ENCODE measurements at places on chromosomes 16 and 17. TPM values are rescaled to one million over a fixed set of nuclear protein-coding genes. Genes with fewer than 3 reads are reported as not detected.

KRT24 gene
- 0.57 TPM for total RNA-seq

DNA sequence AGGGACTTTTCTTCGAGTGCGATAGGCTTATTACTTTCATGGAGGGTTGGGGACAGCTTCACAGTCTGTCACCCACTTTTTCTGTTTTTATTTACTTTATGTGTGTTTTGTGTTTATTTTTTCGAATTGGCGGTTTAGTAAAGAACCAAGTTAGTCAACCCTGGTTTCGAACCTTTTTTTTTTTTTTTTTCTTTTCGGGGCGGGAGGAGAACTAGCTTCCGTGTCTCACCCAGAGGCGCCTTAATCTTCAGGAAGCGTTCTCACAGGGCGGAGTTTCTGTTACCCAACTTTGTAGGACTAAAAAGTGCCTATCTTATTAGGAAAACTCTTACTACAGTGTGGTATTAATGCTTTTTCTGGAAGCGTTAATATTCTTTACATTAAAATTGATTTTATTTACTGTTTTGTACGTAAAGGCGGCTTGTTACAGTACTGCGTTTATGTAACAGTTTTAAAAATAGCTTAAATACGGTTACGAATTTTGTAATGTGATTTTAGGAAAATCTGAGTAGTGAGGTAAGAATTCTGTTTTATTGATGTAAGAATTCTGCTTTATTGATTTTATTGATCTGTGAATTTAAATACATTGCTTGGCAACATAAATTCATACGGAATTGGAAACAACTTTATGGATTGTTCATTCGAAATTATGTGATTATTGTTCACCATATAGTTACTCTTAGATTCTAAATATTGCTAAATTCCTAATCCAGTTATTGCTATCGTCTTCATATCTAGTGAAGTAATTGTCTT is 885 bp downstream of the ZNF207 start:
- peak; percentile 48 for DNase-seq

ABCC3 gene
- 187 TPM for total RNA-seq

GRCh38 chr16:29857133-29857760 is 5.8 kb downstream of the CDIPT start:
- no peak for DNase-seq

- no peak for DNase-seq
These were observed 135.8 kb downstream of the TRIM37 start for GRCh38 chr17:58970609-58971450.

- DNase-seq, result no peak
These were observed 5.5 kb downstream of the TBX2 start for GRCh38 chr17:61404913-61405685.

FLYWCH1 gene
- total RNA-seq, result 28.4 TPM

GRCh38 chr17:77165577-77165976 is 24.8 kb downstream of the SEC14L1 start:
- no peak for DNase-seq

PYDC1 gene
- not detected for total RNA-seq

ARHGAP44 gene
- 46.3 TPM for total RNA-seq

CCL3 gene
- 2.1 TPM for total RNA-seq

- no peak for DNase-seq
These were observed 3.3 kb downstream of the ALOX12B start for GRCh38 chr17:8084250-8084649.

GRCh38 chr17:74832421-74832820 is 27.3 kb downstream of the GRIN2C start:
- DNase-seq, result no peak

GRCh38 chr16:80806927-80807340 is 2.5 kb upstream of the CDYL2 start:
- DNase-seq, result no peak

DNA sequence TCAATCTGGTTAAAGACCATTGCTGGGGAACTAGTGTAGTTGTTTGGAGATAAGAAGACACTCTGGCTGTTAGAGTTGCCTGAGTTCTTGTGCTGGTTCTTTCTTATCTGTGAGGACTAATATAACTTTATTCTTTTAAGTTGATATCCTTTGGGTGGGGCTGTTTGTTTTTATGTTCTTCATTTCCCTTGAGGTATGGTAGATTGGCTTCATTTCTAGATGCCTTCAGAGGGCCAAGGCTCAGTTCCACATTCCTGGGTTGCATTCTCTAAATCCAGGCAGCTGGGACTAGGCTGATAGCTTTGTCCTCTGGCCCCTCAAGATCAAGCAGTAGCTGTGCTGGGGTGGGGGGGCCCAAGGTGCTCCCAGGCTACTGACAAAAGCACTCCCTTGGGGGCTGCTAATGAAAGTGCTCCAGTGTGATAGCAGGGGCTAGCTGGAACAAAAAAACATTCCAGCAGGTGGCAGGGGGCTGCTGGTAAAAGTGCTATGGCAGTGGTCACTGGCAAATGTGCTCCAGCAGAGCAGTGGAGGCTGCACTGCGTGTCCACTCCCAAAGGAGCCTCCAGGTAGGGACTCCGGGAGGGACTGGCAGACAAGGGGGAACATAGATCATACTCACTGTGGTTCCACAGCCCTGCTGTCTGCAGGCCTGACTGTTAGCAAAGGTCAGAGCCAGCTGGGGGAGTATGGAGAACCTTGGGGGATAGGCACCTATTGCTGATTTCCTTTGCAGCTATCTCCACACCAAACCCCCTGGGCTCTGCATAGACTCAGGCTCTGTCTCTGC is 45.9 kb upstream of the KCNJ16 start:
- DNase-seq, result no peak

DNA sequence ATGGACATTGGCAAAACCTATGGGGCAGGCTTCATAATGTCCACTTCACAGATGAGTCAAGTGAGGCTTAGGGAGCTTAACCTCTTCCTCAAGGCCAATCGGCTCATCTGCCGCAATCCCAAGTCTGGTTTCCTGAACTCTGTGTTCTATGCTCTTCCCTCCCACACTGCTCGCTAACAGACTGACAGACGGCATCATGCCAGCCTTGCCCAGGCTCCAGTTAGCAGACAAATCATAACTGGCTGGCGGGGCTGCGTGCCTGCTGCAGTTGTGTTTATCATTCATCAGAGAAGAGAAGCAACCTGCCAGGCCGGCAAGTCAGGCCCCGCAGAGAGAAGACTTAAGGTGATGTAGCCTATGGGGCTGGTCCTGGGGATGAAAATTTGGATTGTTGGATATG is 216.2 kb upstream of the ASIC2 start:
- no peak for DNase-seq

DNA sequence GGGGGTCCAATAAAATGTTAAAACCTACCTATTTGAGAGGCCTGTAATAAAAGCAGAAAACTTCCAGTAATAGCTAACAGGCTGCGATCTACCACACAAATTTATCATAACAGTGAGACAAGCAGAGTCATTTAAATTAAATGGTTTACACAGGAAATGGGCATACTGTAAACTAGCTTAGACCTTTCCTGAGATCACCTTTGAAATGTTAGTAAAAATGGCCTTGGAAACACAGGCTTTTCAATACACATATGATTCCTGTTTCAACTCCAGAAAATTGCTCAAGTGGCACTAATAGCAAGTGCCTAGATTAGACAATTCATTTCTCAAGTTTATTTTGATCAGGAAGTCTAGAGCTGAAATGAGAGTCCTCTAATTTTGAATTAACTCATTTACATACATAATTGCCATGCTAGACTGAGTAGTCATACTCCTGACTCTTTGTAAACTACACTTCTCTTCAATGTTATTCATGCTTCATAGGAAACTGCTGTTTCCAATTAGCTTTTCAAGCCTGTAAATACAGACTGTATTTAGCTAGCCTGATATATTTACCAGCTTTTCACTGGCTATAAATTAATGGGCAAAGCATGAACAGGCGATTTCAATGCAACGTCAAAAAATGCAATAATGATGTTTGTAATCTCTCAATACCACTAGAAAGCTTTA is 43.3 kb downstream of the PARN start:
- no peak for DNase-seq

STARD3 gene
- total RNA-seq, result 30.0 TPM

KRT25 gene
- total RNA-seq, result not detected

GRCh38 chr16:85847681-85848601 is 48.4 kb downstream of the COX4I1 start:
- no peak for DNase-seq

- no peak for DNase-seq
These were observed 225.5 kb downstream of the LGALS9B start for GRCh38 chr17:20241855-20242254.

RAI1 gene
- total RNA-seq, result 24.5 TPM

DNA sequence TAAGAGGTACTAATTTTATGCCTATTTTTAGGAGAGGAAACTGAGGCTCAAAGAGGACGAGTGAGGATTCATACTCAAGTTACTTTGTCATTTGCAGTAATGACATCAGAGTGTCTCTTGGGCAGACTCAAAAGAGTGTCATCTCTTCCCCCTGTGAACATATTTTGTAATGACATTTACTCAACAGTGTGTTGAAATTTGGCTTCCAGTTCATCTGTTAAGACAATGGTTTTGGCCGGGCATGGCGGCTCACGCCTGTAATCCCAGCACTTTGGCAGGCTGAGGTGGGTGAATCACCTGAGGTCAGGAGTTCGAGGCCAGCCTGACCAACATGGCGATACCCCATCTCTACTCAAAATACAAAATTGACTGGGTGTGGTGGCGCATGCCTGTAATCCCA is 28.9 kb downstream of the WFDC1 start:
- no peak for DNase-seq

DNA sequence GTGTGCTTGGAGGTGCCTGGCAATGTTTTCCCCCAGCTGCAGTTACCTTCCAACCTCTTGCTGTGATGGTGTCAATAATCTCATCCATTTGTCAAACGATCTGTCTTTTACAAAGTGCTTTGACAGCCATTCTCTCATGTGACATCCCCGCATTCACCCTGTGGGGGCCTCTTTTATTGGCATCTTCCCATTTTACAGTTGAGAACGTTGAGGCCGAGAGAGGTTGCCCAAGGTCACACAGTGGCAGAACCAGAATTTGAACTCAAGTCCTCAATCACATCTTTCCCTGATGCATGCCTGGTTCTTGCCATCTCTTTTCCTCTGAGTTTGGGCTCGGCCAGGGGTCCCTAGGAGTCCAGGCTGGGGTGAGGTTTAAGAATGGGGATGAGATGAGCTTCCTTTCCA is 1.5 kb downstream of the TAOK2 start:
- no peak for DNase-seq

RNF112 gene
- 2.4 TPM for total RNA-seq

GRCh38 chr17:38658741-38659345 is 15.9 kb downstream of the EPOP start:
- DNase-seq, result no peak

DNA sequence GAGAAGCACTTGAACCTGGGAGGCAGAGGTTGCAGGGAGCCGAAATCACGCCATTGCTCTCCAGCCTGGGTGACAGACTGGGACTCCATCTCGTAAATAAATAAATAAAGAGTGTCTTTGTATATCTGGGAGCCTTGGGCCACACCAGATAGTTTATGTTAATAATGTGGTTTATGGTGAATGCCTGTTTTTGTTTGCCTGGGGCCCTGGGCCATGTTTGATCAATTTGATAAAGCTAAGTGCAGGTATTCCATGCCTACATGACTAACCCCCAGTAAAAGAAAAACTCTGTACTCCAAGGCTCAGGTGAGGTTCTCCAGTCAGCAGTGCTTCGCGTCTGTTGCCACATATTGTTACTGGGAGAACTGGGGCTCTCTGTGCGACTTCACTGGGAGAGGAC is 15.1 kb downstream of the SCIMP start:
- no peak for DNase-seq

DNA sequence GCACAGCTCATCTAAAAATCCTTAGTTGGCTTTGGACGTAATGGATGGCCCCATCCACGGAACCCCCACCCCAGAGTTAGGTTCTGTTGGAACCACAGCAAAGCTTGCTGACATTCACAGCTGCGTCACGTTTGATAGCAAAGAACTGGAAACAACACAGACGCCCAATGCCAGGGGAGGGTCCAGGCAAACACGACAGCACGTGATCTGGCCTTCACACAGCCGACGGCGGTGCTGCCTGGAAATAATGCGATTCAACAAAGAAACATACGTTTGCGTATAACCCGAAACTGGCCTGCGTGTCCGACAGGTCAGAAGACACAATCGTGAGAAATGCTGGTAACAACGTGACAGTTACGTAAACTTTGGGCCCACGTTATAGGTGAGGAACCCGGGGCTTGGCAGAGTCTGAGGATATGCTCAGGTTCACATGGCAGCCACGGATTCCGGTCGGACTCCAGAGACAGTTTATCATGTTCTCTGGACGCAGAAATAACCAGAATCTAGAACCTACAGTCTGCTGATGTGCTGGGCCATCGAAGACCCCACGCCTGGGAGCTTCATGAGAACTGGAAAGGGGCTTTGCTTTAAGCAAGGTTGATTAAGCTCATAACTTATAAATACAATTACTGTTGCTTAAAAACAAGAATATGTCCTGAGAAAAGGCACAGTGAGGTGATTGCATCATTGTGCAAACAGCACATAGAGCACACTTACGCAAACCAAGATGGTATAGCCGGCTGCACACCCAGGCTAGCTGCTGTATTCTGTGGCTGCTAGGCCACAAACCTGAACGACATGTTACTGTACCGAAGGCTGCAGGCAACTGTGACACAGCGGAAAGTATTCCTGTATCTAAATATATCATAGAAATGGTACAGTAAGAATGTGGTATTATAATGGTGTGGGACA is 70.4 kb downstream of the RPH3AL start:
- no peak for DNase-seq

GRCh38 chr16:24753437-24753836 is 24.0 kb downstream of the TNRC6A start:
- DNase-seq, result no peak

DNA sequence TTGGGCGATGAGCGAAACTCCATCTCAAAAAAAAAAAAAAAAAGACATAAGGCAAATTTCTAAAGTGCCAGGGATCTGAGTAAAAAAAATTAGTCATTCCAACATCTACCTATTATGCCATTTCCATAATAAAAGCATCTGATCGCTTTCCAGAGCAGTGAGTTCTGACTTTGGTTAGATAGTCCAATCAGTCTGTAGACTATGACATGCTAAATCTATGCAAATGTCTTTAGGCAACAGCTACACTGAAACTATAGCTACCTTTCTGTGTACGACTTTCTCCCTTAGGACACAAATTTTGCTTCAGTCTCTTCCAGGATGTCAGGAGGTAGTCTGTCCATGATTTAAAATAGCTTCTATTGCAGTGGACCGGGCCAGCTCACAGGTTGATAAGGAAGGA is 58.9 kb upstream of the ARHGAP44 start:
- peak; percentile 5 for DNase-seq

GRCh38 chr17:78529871-78530670 is 47.1 kb downstream of the DNAH17 start:
- peak; percentile 71 for DNase-seq

DNA sequence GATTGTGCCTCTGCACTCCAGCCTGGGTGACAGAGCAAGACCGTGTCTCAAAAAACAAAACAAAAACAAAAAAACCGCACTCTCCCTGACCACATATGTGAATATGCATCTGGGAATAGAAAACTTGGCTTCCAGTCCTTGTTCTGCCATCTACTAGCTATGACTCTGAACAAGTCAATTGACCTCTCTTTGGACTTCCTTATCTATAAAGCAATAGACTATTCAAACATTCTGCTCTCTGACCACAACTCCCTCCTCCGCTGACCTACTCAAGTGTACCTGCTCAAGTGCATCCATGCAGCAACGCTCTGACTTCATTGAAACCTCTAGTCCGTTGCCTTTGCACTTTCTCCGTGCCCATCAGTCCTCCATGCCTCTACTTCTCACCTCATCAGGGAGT is 52.6 kb upstream of the KDM6B start:
- no peak for DNase-seq

GUCY2D gene
- total RNA-seq, result 0.21 TPM

DNAAF1 gene
- 0.20 TPM for total RNA-seq

GRCh38 chr16:66295213-66295612 is 71.3 kb upstream of the CDH5 start:
- no peak for DNase-seq

- DNase-seq, result no peak
These were observed 2.1 kb upstream of the IRX5 start for GRCh38 chr16:54928411-54929089.

RHBDL1 gene
- total RNA-seq, result 5.7 TPM
